ENCODE measurements at places on chromosomes 4 and X.

GRCh38 chr4:134883831-134884449 lies 682.4 kb upstream of the PABPC4L start:
- DNase-seq = no peak

- no peak for DNase-seq
Measured at GRCh38 chr4:53802500-53802899, 211.2 kb upstream of the LNX1 start.

DNA sequence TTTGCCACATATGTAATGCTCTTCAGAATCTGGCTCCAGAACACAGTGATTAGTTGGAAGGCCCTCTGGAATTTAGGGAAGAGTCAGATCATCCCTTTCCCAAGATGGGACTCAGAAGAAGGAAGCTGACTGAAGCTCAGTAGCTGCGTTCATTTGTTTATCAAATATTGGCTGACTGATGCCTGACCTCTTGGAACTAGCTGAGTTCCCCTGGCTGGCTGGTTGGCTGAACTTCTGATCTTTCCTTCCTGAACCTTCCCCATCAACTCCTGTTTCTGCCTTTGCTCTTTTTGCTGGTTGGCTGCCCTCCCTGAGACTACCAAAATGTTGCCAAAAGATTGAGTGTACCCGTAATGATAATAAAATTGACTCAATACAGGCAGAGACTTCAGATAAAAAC lies 866.5 kb upstream of the INTU start:
- DNase-seq = no peak

DNA sequence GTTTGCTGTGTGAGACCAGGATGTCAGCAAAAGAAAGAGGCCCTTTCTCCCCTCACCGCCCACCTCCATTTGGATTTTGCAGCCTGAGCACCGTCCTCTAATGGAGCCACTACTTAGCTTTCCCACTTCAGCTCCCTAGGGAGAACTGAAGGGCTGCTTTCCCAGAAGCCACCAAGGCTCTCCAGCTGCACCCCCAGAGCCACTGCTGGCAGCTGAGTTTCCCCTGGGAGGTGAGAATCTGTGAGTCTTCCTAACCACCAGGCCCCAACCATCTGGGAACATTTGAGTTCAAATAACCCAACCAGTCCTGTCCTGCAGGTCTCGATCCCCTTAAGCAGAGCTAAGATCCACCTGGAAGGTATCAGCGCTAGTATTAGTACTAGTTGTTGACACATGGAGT lies 173.1 kb upstream of the USP9X start:
- DNase-seq = no peak

DNA sequence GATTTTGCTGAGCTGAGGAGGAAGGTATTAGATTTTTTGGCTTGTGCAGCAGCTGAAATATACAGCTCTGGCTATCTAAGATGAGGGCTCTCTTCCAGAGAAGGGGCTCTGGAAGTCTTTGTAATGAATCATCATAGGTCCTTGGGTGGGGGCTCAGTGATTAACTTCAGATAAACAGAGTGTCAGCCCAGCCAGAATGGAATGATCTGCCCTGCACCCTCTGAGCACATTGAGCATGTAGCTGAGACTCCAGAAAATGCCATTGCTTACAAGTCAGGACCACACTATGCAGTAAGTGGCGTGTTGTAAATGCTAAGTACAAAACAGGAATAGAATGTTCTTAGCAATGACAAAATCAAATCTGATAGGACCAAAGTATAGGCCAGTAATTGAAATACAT lies 836.0 kb downstream of the PDHA2 start:
- no peak for DNase-seq

GRCh38 chrX:22141047-22141730 lies 109.1 kb downstream of the PHEX start:
- DNase-seq = no peak

- no peak for DNase-seq
Measured at GRCh38 chr4:29002151-29002550, 1718.0 kb upstream of the PCDH7 start.

- DNase-seq = no peak
Measured at GRCh38 chr4:62130637-62131036, 930.5 kb downstream of the ADGRL3 start.

DNA sequence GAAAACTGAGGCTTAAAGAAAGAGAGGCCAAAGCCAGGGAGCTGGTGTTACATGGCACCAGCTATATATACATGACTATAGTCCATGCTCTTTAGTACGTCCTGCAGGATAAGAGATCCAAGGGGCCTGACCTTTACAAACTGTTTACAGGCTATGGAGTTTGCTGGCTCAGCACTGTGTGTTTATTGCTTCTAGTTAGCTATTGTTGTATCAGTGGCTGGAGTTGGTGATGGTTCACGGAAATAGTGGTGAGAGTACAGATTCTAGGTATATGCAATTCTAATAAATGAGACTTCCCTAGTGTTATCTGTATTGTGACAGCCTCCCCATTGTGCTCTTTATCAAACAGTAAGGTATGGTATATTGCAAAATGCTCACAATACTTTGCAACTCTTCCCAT lies 46.5 kb downstream of the REPS2 start:
- no peak for DNase-seq

DNA sequence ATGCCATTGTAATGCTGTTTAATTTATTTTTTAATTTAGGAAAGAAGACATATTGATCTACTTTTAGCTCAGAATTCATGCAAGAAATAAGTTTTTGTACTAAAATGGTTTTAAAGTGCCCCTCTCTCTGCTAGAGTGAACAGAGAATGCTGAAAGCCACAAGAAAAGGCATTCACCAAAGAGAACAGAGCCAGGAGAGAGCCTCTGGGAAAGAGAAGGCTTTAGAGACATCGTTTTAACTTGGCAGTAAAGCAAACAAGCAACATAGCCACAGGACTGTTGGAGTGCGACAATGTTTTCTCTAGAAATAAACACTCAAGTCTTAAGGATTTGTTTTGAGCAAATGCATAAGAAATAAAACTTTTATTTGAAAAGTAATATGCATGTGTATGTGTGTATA lies 484.1 kb upstream of the CPEB2 start:
- DNase-seq = no peak

- no peak for DNase-seq
Measured at GRCh38 chrX:108219949-108220601, 128.5 kb downstream of the ATG4A start.

GRCh38 chrX:40005292-40006011 lies 92.3 kb downstream of the BCOR start:
- DNase-seq = peak; percentile 3

- DNase-seq = no peak
Measured at GRCh38 chrX:80489166-80489565, 68.9 kb downstream of the TENT5D start.

DNA sequence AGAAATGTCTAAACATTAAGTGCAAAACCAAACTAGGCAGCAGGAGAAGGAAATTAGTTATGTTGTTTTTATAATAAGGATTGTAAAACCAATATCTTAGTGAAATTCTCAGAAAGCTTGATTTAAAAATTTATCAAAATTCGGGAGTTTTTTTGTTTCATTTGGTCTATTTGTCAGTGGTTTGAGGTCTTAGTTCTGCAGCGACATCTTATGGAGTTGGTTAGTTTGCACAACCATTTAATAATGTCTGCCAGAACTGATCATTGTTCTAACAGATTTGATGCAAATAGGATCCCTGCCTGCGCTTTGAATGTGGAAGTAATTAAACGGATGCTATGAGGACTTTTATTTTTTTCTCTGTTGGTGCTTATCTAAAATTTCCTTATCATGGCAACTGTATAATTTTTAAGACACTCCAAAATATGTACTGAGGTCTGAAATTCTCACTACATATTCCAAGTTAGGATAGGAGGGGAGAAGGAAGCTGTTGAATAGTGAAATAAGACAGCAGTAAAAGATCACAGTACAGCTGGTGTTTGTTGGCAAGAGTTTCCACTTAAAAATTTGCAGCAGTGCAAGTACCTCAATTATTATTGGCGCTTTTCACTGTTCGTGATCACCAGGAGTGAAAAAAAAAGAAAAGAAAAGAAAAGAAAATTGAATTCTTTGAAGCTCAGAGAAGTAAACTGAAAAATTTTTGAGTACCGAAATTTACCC lies 2521.4 kb downstream of the ARAP2 start:
- no peak for DNase-seq

DNA sequence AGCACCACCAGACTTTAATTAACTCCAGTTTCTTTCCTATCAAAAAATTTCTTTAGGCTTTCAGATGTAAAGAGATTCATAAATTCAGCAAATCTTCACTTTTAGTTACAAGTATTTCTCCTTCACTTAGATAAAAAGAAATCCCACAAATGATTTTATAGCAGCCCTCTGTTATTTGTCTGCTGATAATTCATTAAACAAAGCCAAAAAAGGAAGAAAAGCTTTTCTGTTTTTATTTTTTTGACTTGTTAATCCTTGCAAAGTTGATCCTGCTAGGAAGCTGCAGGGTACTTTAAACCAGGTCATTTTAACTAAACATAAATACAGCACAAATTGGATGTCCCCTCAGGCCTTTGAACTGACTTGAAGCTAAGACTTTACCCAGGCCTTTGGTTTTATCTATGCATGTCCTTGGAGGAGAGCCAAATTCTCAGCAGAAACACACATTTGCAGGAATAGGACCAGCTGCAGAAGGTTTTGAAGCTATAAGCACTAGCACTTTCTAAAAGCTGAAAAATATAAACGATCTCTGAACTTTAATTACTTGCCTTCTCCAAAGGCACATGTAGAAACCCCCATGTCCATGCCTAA lies 57.5 kb downstream of the PCDH18 start:
- no peak for DNase-seq

GRCh38 chr4:123402121-123402465 lies 5.5 kb downstream of the SPRY1 start:
- no peak for DNase-seq

- no peak for DNase-seq
Measured at GRCh38 chr4:82705169-82705927, 93.2 kb downstream of the SCD5 start.

GRCh38 chrX:115690511-115691216 lies 129.7 kb downstream of the PLS3 start:
- peak; percentile 0 for DNase-seq

DNA sequence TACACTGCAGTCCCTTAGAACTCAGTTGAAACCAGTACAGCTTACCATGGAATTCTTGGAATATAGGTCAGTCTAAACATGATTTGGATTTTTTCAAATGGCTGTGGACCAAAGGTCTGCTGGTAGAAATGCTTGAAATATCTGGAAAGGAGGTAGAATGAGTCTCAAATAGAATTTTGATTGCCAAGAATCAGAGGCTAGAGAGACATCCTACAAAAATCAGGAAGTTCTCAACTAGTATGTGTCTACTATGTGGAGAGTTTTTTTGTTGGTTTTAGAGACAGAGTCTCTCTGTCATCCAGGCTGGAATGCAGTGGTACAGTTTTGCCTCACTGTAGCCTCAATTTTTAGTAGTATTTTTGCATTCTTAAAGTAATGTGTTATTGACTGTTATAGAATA lies 53.6 kb downstream of the PAQR3 start:
- no peak for DNase-seq

DNA sequence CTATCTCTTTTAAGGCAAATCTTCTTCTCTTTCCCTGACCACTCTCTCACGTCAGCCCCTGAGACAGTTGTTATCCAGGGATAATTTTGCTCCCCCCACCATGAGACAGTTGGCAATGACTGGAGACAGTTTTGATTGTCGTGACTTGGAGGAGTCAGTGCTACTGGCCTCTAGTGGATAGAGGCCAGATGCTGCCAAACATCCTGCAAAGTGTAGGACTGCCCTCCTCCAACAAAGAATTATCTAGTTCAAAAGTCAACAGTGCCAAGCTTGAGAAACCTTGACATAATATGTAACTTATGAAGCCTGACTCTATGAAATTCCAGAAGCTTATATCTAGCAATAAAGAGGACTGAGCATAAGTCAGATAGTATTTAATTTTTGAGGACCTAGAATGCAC lies 502.1 kb upstream of the IGFBP7 start:
- no peak for DNase-seq

Data from activated CD4-positive, alpha-beta T cell treated with anti-CD3 and anti-CD28 coated beads, Interleukin-2, amount 50 U/mL, for 1 hour (primary cell).